ENCODE measurements at places on chromosomes 11 and 22.

DNA sequence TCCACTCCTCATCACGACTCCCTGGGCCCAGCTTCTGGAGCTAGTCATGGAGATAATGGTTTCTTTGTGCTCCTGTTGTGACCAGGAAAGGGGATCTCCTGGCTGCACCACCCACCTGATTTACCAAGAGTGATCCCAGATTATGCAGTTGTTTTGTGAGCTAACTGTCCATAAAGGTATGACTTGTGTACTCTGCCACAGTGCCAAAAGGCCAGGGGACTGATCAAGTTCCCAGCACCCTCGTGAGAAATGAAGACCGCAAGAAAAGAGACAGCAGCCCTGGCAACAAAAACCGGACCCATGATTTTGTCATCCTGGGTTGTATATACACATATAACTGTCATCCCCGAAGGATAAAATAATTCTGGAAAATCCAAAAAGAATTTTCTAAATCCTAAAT lies 26.6 kb downstream of the TUB start:
- DNase-seq = no peak

- DNase-seq = no peak
Measured at GRCh38 chr11:66912911-66913310, 45.3 kb downstream of the PC start.

GRCh38 chr11:113129261-113129992 lies 168.2 kb downstream of the NCAM1 start:
- DNase-seq = no peak

GRCh38 chr11:46239801-46240061 lies 37.7 kb upstream of the CREB3L1 start:
- no peak for DNase-seq

- DNase-seq = no peak
Measured at GRCh38 chr11:126607776-126608541, 252.5 kb downstream of the ST3GAL4 start.

- no peak for DNase-seq
Measured at GRCh38 chr11:65790104-65790901, 3.4 kb downstream of the OVOL1 start.

DNA sequence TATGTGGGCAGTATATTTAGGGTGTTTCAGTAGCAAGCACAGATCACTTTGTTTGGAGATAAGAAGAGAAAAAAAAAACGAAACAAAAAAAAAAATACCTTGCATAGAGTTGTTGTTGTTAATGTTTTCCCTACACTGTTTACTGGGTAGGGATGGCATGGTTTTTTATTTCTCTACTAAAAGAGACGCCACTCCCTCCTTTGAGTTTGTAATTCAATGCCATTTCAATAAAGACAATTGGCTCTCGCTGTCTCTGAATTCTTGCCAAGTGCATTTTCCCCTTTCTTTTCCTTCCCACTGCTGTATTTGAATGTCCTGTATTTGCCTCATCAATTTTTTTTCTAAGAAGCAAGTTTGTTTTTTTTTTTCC lies 213.9 kb upstream of the UBASH3B start:
- no peak for DNase-seq

GRCh38 chr11:34151166-34151565 lies 45.7 kb downstream of the NAT10 start:
- DNase-seq = no peak

DNA sequence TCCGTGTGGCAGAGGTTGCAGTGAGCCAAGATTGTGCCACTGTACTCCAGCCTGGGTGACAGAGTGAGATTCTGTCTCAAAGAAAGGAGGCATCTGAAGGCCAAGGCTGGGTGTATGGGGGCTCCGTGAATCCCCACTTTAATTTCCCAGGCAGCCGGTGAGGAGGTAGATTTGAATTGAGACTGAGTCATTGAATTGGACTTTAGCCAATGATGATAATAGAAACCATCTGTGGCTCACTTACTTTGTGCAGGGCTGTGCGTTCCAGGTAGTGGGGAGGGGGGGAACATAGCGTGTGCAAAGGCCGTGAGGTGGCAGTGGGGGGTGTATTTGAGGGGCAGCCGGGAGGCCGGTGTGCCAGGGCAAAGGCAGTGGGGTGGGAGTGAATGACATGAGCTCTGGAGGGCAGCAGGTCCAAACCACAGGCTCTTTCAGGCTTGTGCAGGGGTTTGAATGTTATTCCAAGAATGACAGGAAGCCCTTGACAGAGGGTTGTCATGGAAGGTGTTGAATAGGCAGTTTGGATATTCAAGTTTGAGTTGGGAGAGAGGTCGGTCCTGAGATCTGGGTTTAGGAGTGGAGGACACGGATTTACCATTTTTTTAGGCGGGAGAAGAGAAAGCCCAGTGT lies 6.1 kb downstream of the ARHGAP8 start:
- no peak for DNase-seq

- no peak for DNase-seq
Measured at GRCh38 chr22:42909363-42910058, 52.4 kb upstream of the ARFGAP3 start.

DNA sequence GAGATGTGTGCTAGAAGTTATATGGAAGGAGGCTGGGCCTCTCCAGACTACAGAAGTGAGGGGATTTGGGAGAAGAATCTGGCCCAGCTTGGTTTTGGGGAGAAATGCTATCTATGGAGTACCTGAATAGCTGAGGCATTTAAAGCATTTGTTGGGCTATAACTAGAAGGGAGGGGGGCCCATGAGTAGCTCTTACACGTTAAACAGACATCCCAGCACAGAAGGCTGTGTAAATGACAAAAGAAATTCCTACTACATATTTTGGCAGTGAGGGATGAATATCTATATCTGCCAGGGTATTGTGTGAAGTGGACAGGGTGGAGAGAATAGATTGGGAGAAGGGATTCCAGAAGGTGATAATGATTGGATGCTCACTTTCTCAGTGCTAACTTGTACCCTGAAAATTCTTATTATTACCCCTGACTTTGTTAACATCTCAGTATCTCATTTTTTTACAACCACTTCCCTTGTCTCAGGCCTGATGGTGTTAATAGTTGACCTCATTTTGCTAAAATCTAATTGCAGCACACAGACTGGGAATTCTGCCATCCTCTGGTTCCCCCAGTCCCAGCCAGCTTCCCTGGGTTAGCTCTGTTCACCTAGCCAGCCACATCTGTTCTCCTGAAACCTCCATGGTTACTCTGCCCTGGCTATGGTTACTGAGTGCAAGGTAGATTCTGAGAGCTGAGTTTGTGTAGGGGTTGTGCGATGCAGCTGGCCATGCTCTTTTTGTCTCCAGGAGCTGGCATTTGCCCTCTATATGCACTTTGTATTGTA lies 28.8 kb upstream of the RRM1 start:
- DNase-seq = no peak

- no peak for DNase-seq
Measured at GRCh38 chr11:29224739-29225384, 792.0 kb downstream of the KCNA4 start.

- DNase-seq = no peak
Measured at GRCh38 chr11:64866173-64866491, 12.3 kb downstream of the EHD1 start.

DNA sequence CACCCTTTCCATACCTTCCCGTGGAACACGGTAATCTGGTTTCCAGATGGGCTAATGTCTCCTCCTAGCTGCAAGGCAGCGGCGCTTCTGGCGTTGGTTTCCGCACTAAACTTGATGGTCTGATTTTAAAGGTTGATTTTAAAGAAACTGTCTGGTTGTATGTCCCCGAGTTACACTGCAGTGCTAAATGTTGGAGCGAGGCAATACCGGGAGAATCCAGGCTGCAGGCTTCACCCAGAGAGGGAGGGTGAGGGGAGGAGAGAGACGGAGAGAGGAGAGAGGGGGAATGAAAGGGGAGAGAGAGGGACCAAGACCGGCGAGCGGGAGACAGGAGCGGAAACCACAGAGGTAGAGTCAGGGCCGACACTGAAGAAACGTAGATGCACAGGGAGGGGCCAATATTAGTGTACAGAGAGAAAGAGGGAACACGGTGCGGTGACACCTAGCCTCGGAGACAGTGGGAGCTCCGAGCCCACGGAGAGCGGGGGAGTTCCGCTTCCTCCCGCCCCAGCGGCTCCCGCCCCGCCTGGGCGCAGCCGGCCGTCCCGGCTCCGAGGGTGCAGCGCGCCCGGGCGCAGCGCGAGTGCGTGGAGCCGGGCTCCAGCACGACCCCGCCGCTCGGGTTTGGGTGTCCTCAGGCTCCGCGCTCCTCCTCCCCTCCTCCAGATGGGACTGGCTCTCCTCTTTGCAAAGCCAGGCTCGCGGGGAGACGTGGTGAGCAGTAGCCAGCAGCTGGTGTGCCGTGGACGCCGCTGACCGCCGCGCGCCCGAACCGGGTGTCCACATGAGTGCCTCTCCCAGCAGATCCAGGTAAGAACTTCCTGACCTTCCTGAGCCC lies 71.9 kb upstream of the GRAMD1B start:
- no peak for DNase-seq

- no peak for DNase-seq
Measured at GRCh38 chr11:36131721-36132397, 157.4 kb downstream of the COMMD9 start.

DNA sequence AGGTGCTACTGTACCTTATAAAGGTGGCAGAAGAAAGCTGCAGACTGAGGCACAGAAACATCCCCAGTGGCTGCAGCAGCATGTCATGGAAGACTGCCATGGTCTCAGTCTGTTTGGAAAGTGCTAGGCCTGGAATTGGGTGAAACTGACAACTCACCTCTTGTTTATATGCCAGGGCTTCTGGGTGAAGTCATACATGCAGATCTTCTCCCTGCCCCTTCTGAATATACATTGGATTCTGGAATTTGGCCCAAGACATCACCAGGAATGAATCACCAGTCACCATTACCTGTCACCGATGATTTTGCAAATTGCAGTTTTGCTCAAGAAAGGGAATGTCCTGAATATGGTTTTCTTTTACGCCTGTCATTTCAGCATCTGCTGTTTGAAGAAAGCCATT lies at the start of gene PLET1:
Gene PLET1, minus strand, starts transcription at position 371 of the 400 bp plus-strand sequence. Its CDS starts 271 bp downstream, at position 100.
- no peak for DNase-seq

DNA sequence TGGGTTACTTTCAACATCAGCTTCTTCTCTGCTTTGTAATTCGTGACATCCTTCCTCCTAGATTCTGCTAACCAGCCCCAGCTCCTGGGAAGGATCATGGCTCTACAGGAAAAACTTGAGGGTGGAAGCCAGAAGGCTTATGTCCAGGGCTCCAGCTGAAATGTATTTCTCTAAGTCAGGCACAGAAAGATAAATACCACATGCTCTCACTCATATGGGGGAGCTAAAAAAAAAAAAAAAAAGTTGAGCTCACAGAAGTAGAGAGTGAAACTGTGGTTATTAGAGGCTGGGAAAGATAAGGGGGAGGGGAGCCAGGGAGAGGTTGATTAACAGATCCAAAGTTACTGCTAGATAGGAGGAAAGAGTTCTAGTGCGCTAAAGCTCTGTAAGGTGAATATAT lies 74.9 kb downstream of the DSCAML1 start:
- DNase-seq = no peak

- DNase-seq = no peak
Measured at GRCh38 chr11:124841840-124842239, 23.4 kb upstream of the ROBO3 start.

DNA sequence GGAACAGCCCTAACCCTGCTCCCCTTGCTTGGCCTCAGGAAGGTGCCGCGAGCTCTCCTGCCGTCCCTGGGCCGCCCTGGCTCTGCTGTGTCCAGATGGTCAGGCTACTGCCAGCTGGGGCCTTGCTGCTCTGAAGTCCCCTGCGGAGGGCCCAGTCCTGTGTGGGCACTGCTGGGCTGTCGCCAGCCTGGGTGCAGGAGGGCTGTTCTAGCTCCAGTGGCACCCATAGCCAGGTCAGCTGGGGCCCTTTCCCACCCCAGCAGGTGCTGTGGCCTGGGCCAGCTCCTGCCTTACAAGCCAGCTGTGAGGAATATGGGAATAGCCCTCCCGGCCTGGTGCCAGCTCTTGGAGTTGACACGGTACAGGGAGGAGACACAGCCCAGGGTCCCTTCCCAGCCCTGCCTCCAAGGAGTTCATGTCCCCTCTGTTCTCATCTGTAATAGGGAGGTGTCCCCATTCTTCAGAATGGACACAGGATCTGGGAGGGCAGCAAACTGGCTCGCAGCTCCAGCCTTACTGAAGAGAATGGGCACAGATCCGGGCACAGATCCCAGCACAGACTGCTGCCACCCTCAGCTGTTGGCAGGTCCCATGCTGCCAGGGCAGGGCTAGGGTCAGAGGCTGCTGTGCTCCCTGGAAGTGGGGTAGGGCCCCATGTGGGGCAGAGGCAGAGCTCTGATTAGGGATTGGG lies 3.9 kb downstream of the DERL3 start:
- DNase-seq = no peak

DNA sequence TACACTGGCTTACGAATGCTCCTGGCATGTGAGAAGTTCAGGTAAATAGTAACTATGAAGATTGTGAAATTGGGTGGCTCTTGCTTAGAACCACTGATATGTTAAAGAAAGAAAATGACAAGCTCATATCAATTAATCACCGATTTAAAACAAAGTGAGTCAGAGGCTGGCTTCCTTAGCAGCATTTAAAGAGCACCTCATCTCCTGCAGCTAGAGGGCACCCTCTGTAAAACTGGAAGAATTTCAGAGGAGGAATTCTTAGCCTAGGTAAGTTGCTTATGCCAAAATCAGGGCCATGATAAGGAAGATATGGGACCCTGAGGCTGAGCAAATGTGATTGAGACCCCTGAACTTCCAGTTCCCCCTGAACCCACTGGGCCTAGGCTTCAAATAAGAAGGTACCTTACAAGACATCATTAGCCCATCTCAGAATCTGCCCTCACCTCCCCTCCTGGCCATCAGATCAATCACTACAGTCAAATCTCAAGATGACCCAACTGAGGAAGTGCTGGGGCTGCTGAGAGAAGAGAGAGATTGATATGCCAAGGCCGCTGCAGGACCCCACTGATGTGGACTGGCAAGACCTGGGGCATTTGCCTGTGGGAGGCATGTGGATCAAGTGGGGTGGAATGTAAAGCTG lies 8.6 kb upstream of the CD3E start:
- no peak for DNase-seq

GRCh38 chr11:19092850-19093249 lies 24.1 kb upstream of the ZDHHC13 start:
- no peak for DNase-seq

DNA sequence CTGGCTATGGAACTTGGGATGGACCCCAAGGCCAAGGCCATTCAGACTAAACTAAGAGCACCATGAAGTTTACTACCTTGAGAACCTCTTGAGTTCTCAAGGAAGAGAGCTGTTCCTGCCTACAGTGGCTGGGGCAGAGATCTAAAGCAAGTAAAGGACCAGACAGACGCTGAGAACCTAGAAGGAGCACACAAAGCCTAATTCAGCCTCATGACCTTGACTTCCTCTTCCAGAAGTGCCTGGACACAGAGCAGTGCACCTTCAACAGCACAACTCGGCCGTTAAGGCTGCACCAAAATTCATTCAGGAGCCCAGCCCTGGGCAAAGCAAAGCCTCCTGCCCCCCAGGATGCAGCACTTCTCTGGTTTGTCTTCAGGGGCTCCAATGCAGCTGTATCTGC lies 82.9 kb upstream of the AKIP1 start:
- DNase-seq = no peak

GRCh38 chr22:46090036-46090591 lies 60.2 kb upstream of the PPARA start:
- DNase-seq = no peak
